ENCODE measurements at places on chromosomes 13 and 19.

GRCh38 chr19:2282062-2282861, at the start of gene PEAK3:
Gene PEAK3, minus strand, starts transcription at chr19:2282175. Its CDS starts 1,244 bp downstream, at chr19:2280931.
- no peak for DNase-seq

DNA sequence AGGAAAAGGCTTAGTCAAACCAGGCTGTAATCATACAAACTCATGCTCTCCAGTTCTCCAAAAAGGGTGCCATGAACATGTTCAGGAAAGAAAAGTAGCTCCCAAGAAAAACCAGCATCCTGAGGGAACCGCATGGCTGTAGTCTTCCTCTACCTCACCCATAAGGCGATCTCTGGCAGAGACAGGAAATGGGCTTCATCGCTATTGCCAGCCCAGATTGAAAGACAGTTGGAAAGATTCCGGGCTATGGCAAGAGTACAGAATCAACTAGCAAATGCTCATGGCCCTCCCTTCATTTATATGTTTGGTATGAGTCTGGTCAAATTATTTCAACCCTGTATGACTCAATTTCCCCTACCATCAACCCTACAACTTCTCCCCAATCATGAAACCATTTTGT, 140.1 kb downstream of the LHFPL6 start:
- no peak for DNase-seq

- DNase-seq = no peak
Measured at GRCh38 chr13:26420282-26420960, 137.1 kb upstream of the WASF3 start.

GRCh38 chr13:27375686-27376326, 48.6 kb upstream of the GTF3A start:
- no peak for DNase-seq

GRCh38 chr13:21059641-21060337, 1.6 kb downstream of the LATS2 start:
- no peak for DNase-seq

DNA sequence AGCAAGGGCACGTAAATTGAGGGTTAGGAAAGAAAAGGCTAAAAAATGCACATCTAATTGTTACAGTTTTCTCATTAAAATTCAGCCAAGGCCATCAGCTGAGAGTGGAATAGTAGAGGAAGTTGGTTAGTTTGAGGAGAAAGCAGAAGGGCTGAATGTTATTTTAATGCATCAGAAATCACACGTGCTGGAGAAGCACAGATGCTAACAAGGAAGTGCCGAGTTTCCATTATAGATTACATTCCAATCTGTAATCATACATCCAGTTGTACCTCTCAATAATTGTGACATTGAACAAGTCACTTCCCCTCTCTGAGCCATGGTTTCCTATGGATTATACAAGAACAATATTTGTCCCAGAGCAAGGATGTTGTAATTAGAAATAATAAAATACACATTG, 25.1 kb downstream of the FPR3 start:
- DNase-seq = no peak

DNA sequence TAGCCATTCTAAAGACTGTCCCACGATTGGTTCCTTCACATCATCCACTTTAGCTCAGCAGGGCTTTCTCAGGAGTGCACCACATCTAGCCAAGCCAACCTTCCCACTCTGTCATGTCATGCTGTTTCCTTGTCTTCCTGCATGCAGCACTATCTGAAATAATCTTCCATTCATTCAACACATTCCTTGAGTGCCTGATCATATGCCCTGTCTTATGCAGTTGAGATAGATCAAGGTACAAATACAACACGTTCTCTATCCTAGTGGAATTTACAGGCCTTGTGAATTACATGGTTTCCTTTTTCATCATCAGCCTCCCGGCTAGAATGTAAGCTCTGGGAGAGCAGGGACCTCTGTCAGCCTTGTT, 6.8 kb upstream of the MRPS31 start:
- DNase-seq = no peak

DNA sequence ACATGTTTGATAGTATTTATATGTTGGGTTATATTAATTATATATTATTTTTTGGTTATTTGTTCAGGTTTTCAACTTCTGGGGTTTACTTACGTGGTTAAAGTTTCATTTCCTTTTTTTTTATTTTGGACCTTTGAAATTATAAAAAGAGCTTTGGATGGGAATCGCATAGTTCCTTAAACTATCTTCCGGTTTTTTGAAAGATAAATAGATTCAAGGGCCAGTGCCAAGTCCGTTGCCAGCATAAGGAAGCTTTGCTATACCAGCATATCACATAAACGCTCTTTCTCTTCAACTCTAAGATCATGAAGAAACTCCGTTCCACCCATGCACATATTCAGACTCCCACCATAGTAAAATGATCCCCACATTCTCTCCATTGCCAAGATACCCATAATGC, 7.4 kb upstream of the OXGR1 start:
- DNase-seq = no peak

GRCh38 chr19:18317961-18318800, 4.7 kb downstream of the LSM4 start:
- DNase-seq = no peak

DNA sequence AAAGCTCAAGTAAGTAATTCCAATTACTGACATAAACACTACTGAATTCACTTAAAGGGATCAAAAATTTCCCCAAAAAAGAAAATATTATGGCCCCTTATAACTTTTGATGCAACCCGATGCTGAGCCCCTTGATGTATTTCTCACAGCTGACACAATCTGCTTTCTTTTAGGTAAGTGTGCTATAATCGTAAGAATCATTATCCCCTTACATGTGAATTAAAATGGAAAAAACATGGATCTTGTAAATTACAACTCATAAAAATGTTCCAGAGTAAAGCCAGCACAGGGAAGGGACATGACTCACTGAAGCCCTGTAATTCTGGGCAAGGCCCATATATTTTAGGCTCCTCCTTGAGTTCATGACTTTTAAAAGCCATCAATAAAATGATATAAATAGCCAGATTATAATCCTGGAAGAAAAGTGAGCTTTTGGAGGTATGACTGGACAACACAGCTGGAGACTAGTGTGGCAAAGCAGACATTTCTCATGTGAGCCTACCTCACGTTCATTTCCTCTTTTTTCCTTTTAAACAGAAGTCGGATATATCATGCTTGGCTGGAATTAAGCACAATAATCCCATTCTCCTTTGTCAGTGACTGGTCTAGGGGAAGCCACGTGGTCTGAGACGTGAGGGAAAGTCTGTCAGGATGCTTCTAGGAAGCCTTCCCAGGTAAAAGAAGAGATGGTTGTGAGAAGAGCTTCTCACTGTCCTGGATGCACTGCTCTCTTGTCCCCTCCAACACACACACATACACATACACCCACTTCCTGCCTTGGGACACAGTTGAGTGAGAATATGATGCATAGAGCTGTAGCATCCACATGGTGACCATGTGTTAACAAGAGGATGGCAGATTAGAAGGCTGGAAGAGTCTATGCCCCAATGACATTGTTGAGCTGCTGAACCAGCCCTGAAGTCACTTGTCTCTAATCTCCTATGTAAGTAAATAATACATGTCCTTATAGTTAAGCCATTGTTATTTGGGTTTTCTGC, 165.4 kb downstream of the RGCC start:
- DNase-seq = no peak

DNA sequence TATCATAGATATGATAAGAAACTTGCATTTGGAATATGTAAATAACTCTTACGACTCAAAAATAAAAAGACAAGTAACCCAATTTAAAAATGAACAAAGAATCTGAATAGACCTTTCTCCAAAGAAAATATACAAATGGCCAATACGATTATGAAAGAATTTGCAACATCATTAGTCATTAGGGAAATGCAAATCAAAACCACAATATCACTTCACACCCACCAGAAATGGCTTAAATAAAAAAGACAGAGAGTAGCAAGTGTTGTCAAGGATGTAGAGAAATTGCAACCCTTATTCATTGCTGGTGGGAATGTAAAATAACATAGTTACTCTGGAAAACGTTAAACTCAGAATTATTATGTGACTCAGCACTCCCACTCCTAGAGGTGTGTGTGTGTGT, 226.6 kb upstream of the MAB21L1 start:
- no peak for DNase-seq

DNA sequence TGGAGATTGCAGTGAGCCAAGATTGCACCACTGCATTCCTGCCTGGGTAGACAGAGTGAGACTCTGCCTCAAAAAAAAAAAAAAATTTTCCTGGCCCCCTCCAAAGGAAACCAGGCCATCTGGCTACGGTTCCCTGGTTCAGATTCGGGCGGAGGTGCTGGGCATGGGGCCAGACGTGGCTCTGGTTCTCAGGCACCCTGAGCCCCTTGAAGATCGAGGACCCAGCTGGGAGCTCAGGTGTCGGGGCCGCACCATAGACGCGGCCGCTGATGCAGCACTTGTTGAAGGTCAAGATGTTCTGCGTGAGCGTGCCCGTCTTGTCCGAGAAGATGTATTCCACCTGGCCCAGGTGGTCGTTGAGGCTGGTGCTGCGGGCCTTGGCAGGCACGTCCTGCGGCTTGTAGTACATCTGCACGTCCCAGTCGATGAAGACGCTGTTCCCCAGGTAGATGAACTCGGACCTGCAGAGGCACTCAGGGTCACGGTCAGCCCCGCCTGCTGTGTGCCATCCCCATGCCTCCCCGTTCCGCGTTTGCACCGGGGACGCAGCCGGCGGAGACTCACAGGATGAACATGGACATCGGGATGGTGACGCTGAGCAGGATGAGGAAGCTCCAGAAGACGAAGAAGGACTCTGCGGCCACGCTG, 12.3 kb downstream of the ATP8B3 start:
- no peak for DNase-seq

GRCh38 chr13:71813187-71813586, 53.8 kb downstream of the DACH1 start:
- DNase-seq = no peak

- DNase-seq = no peak
Measured at GRCh38 chr19:1066748-1067340, at the start of gene ARHGAP45. Gene ARHGAP45, plus strand, starts transcription at chr19:1067167. Its CDS starts 239 bp downstream, at chr19:1067406.

DNA sequence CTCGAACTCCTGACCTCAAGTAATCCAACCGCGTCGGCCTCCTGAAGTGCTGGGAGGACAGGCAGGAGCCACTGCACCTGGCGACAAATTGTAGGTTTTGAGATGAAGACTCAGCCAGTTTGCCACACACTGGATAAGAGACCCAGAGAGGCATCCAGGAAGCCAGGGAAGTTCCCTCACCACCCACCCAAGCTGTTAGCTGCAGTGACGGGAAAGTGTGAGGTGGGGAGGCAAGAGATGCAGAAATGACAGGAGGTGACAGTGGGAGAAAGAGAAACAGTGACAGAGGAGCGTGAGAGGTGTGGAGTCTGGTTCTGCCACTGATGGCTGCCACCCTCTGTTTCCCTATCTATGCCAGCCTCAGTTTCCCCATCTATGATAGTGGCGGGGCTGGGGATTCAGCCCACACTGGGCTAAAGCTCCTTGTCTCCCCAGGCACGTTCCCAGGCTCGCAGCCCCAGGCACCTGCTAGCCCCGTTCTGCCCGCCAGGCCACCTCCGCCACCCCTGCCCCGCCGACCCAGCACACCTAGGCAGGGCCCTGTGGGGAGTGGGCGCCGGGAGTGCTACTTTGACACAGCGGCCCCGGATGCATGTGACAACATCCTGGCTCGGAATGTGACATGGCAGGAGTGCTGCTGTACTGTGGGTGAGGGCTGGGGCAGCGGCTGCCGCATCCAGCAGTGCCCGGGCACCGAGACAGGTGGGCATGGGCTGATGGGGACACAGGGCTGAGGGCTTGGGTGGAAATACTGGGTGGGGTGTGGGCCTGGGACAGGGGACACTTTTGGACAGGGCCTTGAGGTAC, 21.0 kb downstream of the LTBP4 start:
- no peak for DNase-seq

GRCh38 chr13:51015973-51016372, 95.1 kb downstream of the C13orf42 start:
- no peak for DNase-seq

- DNase-seq = no peak
Measured at GRCh38 chr13:51156648-51157047, 45.6 kb upstream of the C13orf42 start.

GRCh38 chr19:52542984-52543664, 15.7 kb downstream of the ZNF808 start:
- DNase-seq = no peak

DNA sequence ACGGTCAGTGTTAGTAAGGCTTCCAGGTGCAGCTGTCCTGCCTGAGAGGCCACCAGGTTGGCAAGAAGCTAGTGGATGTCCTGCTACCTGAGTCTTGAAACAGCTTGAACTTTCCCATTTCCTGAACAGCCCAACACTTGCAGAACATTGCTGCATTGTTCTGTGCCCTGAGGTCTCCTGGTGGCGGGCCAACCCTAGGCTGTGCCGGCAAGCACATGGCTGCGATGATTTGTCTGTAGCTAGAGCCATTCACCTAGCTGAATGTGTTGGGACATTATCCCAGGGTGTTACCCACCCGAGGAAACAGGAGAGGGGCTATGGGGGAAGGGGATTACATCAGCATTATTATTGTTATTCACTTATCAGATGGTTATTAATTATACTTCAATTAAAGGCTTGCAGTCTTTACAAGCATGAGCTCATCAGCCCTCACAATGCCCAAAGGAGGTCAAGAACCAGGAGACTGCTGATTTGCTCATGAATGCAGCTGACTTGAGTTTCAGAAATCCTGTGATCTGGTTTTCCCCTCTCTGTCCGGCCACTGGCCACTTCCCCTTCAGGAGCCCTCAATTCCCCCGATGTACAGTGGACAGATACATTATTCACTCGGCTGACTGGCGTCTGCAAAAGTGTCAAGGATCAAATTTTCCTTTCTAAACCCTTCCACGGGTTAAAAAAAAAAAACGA, 187.6 kb upstream of the TSC22D1 start:
- no peak for DNase-seq

DNA sequence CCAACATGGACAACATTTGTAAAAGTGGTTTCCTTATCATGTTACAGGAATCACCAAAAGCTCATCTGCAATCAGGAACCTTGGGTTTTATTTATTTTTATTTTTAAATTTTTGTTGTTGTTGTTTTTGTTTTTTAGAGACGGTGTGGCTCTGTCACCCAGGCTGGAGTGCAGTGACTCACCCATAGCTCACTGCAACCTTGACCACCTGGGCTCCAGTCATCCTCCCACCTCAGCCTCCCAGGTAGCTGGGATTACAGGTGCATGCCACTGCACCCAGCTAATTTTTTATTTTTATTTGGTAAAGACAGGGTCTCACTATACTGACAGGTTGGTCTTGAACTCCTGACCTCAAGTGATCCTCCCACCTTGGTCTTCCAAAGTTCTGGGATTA, 13.6 kb upstream of the SERP2 start:
- no peak for DNase-seq

GRCh38 chr13:35593651-35594050, 117.2 kb upstream of the MAB21L1 start:
- no peak for DNase-seq

DNA sequence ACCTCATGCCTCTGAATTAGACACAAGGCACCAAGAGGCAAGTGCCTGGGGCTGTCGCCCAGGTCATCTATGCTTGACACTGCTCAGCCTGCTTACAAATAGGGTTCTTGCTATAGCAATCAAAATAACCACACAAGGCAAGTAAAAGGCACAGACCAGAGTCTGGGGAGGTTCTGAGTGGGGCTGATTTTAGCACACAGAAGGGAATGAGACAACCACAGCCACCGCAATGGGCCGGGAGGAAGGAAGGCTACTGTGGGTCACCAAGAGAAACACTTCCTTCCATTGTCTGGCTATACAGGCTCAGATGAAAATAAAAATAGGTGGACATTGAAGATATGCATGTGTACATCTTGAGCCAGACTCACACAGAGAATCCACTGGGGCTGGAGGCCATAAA, 159.1 kb downstream of the DLEU7 start:
- no peak for DNase-seq
